ENCODE measurements at places on chromosomes 7 and 10.

DNA sequence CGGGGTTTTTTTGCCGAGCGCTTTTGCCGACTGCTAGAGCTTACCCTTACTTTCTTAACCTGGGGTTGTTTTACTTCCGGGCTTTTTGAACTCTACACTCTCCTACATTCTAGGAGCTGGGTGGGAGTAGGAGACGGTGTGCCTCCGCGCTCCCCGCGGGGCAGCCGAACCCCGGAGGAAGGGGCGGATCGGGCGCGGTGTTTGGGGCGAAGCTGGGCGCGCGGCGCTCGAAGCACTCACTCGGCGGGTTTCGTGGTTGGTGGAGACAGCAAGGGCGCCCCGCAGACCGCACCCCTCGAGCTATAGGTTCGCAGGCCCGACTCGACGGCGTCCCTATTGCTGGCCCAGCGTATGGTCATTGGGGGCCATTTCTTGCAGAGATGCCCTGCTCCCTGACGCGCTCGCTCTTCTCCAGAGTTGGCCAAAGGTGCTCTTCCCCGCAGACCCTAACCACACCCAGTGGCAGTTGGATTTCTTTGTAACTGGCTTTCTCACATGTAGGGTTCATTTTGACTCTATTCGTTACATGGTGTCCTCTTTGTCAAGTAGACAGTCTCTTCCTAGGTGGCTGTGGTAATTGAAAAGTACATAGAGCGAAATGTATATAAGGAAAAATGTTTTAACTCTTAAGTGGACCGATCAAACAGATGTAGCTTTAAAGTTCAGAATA, 364 bp downstream of the ZNF518A start:
- DNase-seq: peak; percentile 89

DNA sequence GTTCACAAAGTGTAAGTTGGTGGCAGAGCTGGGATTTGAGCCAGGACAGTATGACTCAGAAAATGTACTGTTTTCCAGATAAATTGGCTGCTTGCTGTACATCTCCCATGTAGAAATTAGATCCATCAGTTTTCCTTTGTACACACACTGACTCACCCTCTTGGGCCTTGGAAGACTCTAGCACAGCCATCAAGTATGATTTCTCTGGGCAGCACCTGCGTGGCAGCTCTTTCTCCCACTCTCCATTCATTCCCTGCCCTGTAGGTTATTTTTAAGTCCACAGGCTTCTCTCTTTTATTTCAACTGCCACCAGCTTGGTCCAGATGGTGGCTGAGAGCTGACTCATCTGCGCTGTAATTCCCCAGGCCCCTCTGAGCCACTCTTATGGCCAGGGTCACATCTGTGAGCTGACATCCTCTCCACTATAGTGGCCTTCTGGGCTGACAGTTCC, 28.3 kb upstream of the SDK1 start:
- no peak for DNase-seq

- DNase-seq: no peak
Observed at GRCh38 chr7:157516311-157516710, 179.5 kb downstream of the DNAJB6 start.

- DNase-seq: no peak
Observed at GRCh38 chr10:73791871-73792400, 6.5 kb downstream of the ZSWIM8 start.

DNA sequence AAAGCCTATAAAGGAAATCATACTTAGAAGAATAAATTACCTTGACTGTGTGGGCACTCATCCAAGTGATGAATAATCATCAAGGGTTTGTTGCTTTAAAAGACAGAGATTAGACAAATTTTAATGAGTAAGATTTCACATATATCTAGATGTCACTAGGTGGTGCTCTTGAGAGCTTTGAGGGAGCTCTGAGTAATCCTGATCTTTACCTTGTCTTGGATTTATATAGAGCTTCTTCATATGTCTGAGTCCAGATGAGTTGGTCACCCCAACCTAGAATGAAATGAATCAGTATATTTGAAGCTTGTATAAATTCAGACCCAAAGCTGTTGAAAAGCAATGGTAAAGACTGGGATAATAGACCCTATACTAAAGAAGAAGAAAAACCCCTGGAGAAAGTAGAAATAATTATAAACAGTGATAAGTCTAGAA, 3.7 kb downstream of the AGR2 start:
- peak; percentile 50 for DNase-seq
